Activated naive CD4-positive, alpha-beta T cell treated with Interleukin-2 at 50 U/mL for 16 hours (primary cell): ENCODE measurements at places on chromosomes 4 and X.

GRCh38 chr4:87882861-87883260 is 50.1 kb downstream of the MEPE start:
- no peak for DNase-seq

DNA sequence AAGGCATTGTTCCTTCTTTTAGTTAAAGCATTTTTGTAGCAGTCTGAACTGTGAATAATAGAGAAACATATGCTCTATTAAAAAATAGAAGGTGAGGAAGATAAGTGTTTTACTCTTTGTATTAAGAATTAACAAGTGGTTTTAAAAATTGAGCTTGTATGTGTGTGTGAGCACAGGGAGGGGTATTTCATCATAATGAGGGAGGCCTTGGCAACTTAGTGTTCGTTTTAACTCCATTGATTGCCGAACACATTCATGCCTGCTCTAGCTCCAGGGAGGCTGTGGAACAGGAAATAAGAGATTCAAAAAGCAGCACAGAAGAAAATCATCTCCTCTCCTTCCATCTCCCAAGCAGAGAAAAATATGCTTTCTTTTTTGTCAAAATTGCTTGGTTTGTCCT is 14.8 kb downstream of the SHROOM3 start:
- no peak for DNase-seq

- DNase-seq, result no peak
Observed at GRCh38 chr4:89334830-89335229, 27.2 kb upstream of the GPRIN3 start.

DNA sequence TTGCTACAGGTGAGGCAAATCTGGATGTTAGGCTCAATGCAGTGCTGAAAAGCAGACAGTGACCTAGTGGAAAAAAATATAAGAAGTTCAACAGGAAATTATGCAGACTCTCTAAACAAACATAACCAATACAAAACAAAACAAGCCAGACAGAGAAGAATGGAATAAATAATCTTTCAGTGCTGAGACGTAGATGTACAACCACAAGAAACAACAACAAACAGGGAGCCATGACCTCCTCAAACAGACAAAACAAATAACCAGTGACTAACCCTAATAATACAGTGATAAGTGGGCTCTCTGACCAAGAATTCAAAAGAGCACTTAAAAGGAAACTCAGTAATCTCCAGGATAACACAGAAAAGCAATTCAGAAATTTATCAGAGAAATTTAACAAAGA is 239.3 kb downstream of the SLC39A8 start:
- DNase-seq, result no peak

DNA sequence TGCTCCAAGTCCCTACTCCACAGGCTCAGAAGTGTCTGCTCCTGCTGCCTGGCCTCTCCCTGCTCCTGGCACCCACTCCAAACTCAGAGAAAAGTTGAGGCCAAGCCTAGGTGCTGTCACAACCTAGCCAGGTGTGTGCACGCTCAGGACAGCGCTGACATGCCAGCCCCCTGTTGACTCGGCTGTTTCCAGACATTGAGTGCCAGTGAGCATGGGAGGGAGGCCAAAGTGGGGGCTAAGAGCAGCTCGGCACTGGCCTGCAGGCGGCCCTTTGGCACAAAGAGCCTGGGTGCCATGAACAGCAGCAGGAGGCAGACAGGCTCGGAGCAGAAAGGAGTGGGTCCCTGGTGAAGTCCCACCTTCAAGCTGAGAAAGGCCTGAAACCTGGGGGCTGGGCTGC is 79.6 kb upstream of the DDX60 start:
- DNase-seq, result no peak

GRCh38 chr4:111064342-111064993 is 441.6 kb upstream of the PITX2 start:
- no peak for DNase-seq

GRCh38 chr4:86891762-86892635 is at the start of gene C4orf36:
TSS of gene C4orf36 (minus strand) at chr4:86892422. CDS start at chr4:86891520, 902 bp downstream.
- DNase-seq, result peak; percentile 30

GRCh38 chr4:41318839-41319530 is 62.3 kb downstream of the UCHL1 start:
- DNase-seq, result no peak

DNA sequence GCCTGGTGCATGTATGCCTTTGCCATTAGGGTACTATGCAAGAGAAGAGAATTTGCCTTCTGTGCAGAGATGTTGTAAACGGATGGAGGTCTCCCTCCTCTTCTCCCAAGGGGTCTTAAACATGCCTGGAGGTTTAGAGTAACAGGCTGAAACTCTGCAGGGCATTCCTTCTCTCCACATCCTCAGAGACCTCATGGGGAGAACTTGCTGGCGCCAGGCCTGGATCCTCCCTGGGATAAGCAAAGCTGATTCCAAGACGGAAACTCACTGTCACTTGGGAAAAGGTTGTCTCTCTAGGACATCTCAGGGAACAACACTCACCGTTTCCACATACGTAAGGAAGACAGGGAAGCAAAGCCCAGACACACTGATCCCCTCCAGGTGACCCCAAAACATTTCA is 76.9 kb upstream of the GPM6B start:
- no peak for DNase-seq

DNA sequence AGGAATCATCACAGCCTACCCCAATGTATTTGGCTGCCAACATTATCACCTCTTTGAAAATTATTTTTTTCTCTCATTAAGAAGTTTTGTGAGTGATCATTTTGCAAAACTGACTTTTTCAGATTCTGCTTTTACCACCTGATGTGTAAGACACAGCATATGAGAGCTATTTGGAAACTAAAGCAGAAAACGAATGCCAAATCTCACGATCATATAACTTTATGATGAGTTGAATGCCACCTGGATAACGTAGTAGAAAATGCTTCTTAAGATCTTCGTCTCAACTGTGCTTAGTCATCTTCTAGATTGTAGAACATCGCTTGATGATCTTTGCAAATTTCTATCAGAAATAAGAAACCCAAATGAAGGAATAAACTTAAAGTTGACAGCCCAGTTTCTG is 21.3 kb upstream of the GRXCR1 start:
- DNase-seq, result no peak

GRCh38 chr4:113952452-113953029 is 26.9 kb downstream of the ARSJ start:
- DNase-seq, result no peak

GRCh38 chrX:110055616-110056015 is 52.7 kb downstream of the TMEM164 start:
- no peak for DNase-seq

DNA sequence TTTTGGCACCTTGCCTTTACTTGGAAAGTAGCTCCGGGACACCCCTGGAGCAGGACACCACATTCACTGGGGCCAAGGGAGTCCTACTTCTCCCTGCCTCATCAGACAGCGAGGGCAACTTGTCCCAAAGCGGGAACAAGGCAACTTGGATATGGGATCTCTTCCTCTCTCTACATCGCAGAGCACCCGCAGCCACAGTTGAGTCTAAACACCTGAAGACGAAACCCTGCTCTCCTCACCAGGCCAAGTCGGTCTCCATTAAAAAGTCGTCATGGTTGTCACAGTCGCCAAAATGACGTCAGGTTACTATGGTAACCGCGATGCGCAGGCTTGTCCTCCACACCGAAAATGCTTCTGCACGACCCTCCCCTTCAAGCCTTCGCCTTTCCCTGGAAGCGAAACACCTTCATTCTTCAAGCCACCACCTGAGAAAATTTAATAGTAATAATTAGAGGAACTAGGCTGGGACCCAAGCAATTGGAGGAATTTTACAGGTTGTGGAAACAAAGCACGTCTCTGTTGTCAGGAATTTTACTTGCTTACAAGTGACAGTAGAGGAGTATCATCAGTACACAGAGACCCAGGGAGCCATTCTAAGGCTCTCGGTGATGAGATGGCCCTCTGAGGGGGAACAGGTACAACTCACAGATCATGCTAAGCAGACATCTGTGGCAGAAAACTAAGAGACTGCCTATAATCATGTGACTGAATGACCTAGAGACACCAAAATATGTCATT is 30.5 kb upstream of the TCEAL4 start:
- peak; percentile 60 for DNase-seq

GRCh38 chrX:21781525-21781924 is 23.6 kb upstream of the SMPX start:
- DNase-seq, result no peak

- DNase-seq, result no peak
Observed at GRCh38 chr4:170853422-170854021, 763.8 kb upstream of the AADAT start.

- DNase-seq, result no peak
Observed at GRCh38 chr4:17722356-17722700, 59.1 kb downstream of the FAM184B start.

- no peak for DNase-seq
Observed at GRCh38 chr4:127174616-127175015, 458.1 kb upstream of the INTU start.

DNA sequence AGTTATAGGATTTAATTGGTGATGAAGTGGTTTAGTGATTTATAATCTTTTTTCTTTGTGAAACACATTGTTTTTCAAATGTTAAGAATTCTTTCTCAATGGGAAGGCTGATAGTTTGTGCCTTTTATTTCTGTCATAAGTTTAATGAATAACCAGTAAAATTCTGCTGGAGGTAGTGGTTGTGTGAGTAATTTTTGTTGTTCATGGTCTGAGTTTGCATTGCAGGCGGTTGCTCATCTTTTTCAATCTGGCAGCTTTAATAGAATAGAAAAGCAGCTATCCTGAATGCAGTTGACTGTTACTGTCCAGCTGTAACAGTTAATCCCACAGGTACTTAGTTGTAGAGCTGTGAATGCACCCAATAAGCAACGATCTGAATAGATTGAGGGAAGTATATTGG is 215.6 kb upstream of the AFF2 start:
- no peak for DNase-seq

GRCh38 chr4:159232465-159233106 is 129.7 kb downstream of the RAPGEF2 start:
- DNase-seq, result no peak

DNA sequence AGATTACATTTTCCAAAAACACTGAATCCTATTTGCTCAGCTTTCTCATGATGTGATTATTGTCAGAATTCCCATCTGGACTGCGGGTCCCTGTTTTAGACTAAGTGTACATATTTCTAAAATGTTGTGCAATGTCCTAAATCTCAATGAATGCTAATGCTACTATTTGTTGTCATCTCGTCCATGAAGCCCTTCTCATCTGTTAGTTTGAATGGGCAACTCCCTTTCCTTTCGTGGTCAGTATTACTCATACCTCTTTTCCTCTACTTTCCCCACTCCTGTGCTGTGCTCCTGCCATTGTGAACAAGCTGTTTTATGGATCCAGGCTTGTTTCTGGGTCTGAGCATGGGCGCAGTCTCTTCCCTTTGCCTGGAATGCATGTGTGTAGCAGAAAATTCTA is 91.0 kb downstream of the MID1 start:
- no peak for DNase-seq

DNA sequence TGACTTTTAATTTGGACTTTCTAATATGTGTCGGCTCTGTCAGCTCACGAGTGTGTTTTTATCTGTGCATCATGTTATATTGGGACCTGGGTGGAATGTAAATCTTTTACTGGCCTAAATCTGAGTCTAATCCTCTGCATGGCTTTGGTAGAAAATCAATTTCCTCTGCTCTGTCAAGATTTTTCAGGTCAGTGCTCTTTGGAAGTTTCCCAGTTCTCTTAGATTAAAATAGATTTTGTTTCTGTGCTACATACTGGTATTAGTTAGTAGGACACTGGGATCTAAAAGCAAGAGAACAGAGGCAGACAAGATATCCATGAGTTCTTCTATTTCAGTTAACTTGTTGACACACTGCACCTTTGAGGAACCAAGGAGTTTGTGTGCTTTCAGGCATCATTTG is 39.7 kb downstream of the REPS2 start:
- DNase-seq, result no peak

DNA sequence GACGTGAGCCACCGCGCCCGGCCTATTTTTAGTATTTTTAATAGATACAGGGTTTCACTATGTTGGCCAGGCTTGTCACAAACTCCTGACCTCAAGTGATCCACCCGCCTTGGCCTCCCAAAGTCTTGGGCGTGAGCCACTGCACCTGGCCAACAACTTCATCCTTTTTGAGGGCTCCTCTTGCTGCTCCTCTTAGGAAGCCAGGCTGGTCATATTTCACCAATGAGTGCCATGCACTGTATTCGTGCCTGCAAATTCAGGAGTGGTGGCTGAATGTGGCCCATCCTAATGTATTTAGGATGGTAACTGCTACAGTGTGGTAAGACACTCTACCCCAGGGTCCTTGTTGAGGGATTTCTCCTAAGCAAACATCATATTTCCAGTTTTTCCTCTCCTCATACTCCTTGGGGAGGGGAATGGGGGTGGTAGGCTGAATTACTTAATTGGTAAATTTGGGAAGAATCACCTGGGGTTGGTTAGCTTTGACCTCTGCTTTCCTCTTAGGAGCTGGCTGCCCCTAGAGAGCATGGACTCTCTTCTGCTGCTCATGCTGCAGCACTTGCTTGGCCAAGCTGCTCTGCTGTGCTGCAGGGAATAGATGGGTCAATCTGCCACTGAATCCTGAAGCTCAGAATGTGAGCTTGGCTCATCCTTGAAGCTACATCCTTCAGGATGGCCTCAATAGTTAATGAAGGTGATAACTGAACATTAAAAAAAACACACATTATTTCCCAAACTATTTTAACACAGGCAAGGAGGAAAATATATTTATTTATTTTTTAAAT is 167.4 kb downstream of the HS3ST1 start:
- no peak for DNase-seq

GRCh38 chr4:27023366-27023765 is 162.7 kb downstream of the STIM2 start:
- DNase-seq, result no peak

DNA sequence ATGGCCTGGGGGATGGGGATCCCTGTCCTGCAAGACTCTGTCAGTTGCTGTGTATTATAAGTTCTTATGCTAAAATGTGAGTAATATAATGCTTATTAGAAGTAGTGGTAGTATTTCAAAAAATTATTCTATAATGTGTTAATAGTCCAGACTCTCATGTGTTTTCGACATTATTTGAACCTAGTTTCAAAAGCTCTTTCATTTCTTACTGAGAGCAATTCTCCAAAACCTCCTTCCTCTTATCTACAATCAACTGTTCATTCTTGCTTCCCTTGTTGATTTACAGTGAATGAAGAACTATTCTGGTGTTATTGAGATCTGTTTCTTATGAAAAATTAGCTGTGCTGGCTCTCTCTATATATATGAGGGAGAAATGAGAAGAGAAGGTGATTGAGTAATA is 32.9 kb upstream of the PTPN13 start:
- DNase-seq, result no peak

DNA sequence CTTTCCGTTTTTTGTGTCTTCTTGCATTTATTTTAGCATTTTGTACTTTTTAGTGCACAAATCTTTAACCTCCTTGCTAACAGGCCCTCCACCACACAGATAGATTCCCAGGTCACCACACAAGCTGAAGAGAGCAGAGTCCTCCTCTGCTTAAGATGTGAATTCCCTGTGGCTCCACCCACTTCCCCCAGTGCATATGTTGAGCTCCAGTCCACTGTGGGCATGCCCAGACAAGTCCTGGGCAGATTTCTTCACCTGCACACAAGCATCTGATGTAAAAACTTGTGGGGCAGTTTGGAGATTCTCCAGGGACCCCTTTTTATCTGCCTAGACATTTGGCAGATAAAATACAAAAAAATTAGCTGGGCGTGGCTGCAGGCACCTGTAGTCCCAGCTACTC is 19.8 kb upstream of the PASD1 start:
- no peak for DNase-seq

GRCh38 chr4:47468706-47469365 is 5.3 kb upstream of the COMMD8 start:
- DNase-seq, result no peak

GRCh38 chr4:112270640-112271421 is 14.9 kb downstream of the TIFA start:
- DNase-seq, result no peak
